ENCODE measurements at places on chromosomes 4 and X. TPM values are rescaled to one million over a fixed set of nuclear protein-coding genes. Genes with fewer than 3 reads are reported as not detected.

The HEPH gene
- 1.3 TPM for total RNA-seq

The NPY5R gene
- total RNA-seq, result not detected

The CFAP97 gene
- 22.9 TPM for total RNA-seq

The MMRN1 gene
- total RNA-seq, result 1,432 TPM

The BEND2 gene
- not detected for total RNA-seq

The ADH1A gene
- total RNA-seq, result not detected

The SYNPO2 gene
- total RNA-seq, result 0.65 TPM

The TAF9B gene
- total RNA-seq, result 23.2 TPM

The ARHGEF38 gene
- total RNA-seq, result not detected

The BGN gene
- total RNA-seq, result 71.8 TPM

The ABCG2 gene
- 40.2 TPM for total RNA-seq

The UGT2B15 gene
- not detected for total RNA-seq

The SMIM10 gene
- 0.65 TPM for total RNA-seq

The NR3C2 gene
- 30.7 TPM for total RNA-seq

The CCDC110 gene
- total RNA-seq, result 0.19 TPM
